ENCODE measurements at places on chromosomes 2 and 18.

DNA sequence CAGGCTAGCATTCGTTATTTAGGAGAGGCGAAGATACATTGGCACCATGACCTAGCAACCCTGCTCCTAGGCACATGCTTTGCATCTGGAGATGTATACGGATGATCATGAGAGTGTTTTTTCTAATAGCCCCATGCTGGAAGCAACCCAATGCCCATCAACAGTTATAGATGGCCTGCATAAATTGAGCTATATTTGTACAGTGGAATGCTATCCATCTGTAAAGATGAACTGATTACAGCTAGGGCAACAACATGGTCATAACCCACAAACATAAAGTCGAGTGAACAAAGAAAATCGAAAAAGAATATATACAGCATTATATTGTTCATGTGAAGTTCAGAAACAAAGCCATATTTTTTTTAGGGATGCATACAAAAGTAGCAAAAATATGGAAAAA lies 20.6 kb upstream of the CHRNA1 start:
- no peak for DNase-seq

DNA sequence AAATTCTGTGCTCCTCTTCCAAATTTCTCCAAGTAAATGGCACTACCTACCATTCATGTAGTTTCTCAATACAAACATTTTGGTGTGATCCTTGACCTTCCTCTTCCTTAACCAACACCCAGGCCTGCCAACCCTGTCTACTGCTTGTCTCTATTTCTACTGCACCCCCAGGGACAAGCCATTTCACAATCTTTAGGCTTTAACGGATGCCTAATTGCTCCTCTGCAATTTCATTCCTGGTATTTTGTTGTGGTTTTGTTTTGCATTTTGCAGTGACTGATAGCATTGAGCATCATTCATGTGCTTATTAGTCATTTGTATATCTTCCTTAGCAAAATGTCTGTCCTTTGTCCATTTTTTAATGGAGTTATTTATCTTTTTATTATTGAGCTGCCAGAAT lies 10.0 kb downstream of the FAP start:
- no peak for DNase-seq

- no peak for DNase-seq
These were observed 147.4 kb upstream of the GPC1 start for GRCh38 chr2:240288087-240288521.

DNA sequence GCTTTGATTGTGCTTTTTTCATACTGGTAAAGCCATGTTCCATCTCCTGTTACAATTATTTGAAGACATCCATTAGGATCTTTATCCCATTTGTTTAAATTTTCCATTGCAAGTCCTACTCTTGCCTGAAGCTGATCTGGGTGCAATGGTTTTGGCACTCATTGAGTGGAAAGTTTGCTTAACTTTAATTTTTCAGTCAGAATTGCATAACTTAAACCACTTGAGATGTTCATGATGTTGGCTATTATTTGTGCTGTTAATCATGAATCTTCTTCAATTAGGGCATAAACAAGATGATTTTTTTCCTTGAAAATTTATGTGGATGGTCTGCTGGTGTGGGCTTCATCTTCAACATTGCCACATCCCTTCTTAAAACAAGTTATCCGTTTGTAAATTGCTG lies 180.1 kb downstream of the ST6GAL2 start:
- DNase-seq = no peak

DNA sequence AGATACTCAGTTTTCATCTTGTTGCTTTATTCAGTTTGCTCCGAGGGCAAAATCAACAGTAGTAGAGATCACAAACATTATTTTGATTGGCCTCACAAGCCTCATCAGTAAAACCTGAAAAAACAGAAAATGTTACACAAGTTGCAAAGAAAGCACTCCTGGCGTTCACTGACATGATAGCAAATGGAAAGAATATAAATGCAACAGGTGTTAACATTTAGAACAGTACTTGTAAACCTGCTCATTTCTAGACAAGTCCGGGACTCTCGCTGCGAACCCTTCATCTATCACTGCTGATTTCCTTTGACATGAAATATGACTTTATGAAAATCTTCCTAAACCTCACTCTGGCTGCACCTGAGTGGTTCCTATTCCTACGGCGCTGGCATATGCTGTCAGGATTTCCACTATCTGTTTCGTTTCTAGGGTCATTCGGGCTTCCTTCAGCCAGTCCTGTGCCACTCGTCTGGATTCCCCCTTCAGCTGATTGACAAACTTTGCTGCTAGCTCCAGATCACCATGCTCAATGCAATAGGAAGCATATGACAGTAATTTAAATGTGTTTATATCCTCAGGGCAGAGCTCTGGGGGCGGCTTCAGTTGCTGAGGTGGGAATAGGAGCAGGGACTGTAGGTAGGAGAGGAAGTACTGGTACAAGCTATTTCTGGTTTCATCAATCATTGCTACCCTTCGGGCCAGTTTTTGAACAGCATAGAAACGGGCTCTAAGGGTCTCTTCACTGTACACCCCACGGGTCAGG lies 38.1 kb downstream of the PTCD3 start:
- DNase-seq = no peak

GRCh38 chr2:47086571-47086970 lies 68.5 kb downstream of the STPG4 start:
- no peak for DNase-seq
